T-helper 2 cell (primary cell): ENCODE measurements at places on chromosomes 7 and 10.

DNA sequence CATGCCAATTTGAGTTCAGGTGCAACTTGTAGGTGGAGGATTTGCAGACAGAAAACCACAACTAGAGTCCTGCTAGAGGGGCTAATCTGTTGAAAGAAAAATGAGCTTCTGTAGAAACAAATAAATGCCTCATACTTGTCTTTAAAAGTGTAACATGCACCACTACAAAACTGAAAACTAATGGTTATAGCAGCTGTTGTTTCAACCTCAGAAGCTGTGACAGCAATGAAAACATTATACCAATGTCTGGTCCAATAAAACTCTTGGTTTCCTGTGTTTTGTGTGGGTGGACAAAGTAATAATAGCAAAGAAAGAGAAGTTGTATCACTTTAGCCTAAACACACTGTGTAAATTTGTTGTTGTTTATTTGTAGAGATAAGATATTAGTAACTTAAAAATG lies 3.4 kb upstream of the PPP1R9A start:
- no peak for DNase-seq

GRCh38 chr10:69718951-69719350 lies 82.8 kb upstream of the COL13A1 start:
- no peak for DNase-seq

DNA sequence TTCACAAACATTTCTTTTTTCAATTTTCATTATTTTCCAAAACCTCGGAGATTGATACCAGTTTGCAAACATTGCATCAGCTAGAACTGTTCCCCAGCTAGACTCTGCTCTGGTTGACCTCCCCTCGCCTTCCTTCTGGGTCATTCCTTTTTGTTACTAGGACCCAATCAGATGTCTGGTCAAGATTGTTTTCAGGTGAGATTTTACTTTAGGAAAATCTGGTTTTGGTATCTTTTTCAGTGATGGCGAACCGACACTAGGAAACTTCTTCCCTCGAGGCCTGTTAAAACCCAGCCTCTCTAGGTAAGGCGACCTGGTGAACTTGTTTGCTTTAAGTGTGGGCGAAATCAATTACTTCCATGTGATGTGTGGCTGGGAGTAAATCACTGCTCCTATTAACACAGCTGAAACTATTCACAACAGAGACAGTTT lies 8.4 kb downstream of the PROSER2 start:
- DNase-seq: no peak

DNA sequence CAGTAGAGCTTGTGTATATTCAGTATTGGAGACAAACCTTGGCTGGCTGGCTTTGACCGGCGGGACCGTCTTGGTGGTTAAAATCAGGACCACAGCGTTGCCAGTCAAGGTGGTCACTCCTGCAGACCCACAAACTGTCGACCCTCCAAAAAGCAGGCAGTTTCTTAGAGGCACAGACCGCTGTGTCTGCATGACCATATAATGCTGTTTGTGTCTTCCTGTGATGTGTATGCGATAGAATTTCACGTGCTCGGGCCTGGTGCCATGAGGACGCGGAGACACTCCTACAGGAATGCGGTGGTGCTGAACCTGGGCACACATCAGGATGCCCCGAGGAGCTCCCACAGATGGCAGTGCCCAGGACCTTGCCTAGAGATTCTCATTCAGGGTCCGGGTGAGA lies 34.8 kb downstream of the BNIP3 start:
- no peak for DNase-seq

GRCh38 chr10:3645406-3645805 lies 139.6 kb downstream of the KLF6 start:
- no peak for DNase-seq
